CD4-positive, alpha-beta T cell treated with Interleukin-4 for 1 hour (primary cell): ENCODE measurements at places on chromosomes 1 and 21.

DNA sequence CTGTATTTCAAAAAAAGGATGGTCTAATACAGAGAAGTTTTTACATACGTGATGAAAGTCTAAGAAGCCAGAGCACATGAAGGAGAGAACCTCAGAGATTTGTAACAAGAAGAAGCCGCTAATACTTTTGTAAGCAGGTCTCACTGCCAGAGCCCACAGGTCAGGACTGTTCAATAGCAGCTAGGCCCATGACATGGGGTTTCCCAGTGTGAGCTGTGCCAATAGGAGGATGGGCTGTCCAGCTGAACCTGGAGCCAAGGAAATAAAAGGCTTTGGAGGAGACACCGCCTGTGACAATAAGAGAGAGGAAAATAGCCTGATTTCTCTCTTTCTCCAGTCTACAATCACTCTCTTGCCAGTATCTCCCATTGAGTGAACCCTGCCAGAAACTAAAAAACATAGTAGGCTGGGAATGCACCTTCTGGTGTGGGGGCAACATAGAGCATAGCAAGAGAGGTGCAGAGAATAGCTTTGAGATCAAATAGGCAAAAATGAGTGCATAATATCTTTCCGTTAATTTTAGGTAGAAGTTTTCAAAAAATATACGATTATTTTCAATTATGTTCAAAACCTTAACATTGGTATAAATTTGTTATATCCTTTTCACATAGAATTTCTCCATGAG lies 360.3 kb downstream of the NEGR1 start:
- no peak for DNase-seq

GRCh38 chr1:205171369-205171768 lies 40.1 kb downstream of the DSTYK start:
- no peak for DNase-seq

GRCh38 chr21:44052830-44053226 lies 40.7 kb downstream of the TRAPPC10 start:
- DNase-seq: no peak

GRCh38 chr1:30311749-30312148 lies 411.6 kb downstream of the MATN1 start:
- no peak for DNase-seq

DNA sequence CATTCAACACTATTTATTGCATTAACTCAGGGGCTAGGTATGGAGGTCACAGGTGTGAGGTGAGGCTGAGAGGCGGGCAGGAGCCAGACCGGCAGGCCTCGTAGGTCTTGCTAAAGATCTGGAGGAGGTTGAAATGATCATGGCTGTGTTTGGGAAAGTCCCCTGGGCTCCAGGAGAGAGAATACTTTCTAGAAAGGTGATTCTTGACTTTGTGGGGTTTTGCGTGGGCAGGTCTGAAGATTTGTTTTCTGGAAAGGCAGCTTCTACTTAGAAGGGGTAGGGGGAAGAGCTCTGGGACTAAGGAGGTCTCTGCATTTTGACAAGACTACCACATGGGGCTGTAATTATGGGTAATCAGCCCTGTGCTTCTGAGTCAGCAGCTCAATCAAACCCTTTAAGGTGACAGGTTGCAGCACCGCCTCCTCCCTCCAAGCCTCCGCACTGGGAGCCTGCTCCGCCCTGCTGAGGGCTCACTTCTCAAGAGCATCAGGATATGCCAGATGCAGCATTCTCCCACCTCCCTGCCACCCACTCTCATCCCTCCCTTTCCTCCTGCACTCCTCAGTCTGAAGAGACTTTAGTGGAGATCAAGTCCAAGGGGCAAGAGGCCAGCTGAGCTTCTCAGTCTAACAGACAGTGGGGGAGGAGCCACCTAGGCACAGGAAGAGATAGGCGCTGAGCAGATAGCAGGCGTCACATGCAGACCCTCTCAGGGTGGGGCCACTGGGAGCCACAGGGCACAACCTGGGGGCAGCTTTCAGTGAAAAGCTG lies 30.5 kb downstream of the SLC30A1 start:
- DNase-seq: no peak

DNA sequence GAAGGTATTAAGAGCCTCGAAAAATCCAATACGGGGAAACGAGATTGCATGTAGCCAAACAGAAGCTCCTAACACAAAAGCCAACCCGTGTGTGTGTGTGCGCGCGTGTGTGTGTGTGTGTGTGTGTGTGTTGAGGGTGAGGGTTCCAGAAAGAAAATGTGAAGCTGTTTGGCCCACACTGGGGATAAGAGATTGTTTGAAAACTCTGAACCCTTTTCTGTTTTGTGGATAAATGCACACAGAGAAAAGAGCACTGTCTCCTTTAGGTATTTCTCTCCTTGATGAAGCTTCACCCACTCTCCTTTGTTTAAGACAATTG lies 1.9 kb downstream of the WLS start:
- DNase-seq: no peak

- DNase-seq: no peak
These were observed 6.0 kb downstream of the KLHDC8A start for GRCh38 chr1:205350691-205351141.

GRCh38 chr1:114009393-114009792 lies 30.1 kb downstream of the OLFML3 start:
- DNase-seq: no peak

- DNase-seq: peak; percentile 65
These were observed 36.9 kb downstream of the UMODL1 start for GRCh38 chr21:42107881-42108553.

DNA sequence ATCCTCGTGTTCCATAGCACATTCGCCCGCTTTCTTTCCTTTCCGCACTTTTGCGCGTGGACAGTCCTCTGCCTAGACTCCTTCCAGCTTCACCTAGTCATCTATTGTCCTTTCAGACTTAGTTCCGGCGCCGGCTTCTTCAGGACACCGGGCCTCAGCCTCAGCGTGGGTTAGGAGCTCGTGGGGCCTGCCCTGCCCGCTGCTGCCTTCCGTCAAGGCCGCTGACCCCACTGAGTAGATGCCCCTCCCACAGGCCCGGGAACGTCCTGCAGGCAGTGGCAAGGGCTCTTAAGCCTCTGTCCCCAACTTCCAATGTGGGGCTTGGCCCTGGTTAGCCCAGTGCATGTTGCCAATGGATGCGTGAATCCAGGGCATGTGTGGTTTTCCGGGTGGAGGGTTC lies 11.4 kb downstream of the DMRTB1 start:
- DNase-seq: no peak

DNA sequence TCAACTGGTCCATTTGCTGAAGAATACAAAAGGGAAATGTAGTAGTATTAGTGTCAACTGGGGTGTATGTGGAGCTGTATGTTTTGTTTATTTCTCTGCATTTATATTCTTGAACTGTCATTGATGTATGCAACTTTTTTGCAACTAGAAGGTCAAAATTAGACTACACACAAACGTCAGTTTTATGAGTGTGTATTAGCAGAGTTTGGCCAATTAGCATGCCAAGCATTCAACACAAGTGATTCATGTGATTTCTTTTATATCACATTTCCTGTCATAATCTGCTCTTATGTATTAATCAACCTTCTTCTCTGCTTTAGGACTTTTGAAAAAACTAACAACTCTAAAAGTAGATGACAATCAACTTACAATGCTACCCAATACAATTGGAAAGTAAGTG lies 211.1 kb downstream of the LRRC40 start:
- DNase-seq: no peak

DNA sequence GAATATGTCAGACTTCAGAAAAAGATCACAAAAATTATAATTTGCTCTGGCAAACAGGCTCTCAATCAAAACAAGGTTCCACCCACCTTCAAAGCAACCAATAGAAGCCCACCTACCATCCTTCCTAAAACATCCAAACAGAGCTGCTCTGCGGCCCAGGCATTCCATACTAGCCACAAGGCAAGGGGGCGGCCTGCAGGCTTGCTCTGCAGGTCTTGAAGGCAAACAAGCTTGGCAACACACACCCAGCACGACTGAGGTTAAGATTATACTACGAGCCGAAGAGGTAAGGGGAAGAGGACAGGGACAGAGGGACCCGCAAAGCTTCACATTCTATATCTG lies 207.3 kb downstream of the SLC45A1 start:
- DNase-seq: peak; percentile 38

- no peak for DNase-seq
These were observed 17.5 kb downstream of the ASAP3 start for GRCh38 chr1:23466423-23466989.

DNA sequence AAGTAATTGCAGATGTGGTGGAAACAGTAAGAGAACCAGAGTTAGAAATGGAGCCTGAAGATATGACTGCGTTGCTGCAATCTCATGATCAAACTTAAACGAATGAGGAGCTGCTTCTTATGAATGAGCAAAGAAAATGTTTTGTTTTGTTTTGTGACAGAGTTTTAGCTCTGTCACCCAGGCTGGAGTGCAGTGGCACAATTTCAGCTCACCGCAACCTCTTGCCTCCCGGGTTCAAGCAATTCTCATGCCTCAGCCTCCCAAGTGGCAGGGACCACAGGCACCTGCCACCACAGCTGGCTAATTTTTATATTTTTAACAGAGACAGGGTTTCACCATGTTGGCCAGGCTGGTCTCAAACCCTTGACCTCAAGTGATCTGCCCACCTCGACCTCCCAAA lies 53.3 kb upstream of the NFASC start:
- no peak for DNase-seq

- DNase-seq: no peak
These were observed 313.4 kb upstream of the FMN2 start for GRCh38 chr1:239778208-239778813.

DNA sequence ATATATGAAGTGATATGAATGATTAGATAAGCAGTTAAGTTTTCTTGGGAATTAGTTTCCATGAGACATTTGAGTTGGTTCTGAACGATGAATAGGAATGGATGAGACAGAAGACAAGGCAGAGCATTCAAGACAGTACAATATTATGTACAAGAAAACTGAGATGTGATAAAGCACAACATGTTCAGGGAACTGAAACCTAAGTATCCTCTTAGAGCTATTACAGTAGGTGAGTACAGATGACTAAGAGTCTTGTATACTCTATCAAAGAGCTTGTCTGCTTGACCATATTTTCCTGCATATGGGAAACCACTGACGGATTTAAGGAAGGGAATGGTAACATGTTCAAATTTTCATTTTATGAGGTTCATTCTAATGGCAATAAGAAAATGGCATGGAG lies 61.6 kb downstream of the NME7 start:
- no peak for DNase-seq

GRCh38 chr1:170049176-170049800 lies 25.2 kb downstream of the KIFAP3 start:
- DNase-seq: no peak

DNA sequence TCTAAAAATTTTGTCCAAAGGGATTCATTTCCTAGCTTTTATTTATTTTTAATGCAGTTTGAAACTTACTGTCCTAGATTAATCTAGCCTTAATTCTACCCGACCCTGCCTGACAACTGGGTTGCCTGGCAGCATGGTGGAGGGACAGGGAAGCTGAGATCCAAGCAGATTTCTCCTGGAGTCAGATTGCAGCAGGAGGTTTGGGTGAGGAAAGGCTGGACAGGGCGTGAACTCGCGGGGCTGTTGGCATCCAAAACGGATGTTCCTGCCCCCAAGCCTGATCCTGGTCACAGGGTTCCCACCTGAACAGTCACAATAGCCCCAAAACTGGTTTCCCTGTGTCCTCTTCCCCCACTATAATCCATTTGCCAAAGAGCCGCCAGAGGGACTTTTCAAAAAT lies 23.2 kb downstream of the TCEA3 start:
- DNase-seq: no peak

DNA sequence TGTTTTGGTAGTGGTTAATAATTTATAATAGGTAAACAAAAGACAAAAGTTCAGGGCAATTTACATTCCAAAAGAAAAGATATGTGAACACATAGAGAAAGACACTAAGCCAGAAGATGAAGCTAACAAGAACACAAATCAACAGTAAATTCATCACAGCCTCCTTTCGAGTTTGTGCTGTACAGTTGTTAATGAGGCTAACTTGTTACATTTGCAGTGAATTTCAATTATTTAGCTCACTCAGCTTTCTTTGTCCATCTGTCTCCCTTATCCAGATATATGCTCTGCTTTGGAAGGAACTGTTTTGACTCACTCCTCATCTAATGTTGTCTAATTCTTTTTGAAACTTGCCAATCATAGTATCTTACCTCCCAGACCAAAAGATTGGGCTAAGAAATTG lies 423.3 kb upstream of the OLFM3 start:
- DNase-seq: no peak

DNA sequence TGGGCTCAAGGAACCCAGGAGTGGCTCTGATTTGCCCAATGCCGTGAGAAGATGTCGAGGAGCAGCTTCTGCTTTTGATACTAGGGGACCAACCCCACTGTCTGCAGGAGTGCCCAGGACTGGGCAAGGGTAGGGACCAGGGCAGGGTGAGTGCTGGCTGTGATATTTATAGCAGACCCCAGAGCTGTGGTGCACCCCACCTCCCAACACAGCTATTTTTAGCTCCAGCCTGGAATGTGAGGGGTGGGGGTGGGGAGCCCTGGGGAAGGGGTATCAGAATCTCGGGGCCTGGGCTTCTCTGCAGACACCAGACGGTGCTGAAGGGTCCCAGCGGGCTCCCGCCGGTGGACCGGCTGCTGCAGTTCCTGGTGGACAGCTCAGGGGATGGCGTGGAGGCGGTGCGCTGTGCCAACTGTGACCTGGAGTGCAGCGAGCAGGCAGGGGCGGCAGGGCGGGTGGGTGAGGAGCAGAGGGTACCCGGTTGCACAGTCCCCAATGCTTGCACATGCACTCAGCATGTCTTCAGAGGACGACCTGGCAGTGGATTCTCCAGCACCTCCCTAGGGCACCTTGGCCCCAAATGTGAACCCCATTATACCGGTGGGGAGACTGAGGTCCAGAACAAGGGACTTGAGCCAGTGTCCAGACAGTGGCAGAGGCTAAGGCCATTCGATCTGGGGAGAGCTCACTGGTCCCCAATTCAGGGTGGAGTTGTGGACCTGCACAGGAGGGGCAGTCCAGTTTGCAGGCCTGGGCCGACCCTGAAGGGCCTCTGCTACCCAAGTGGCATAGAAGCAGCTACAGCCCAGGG lies 1.4 kb downstream of the RNF207 start:
- no peak for DNase-seq

DNA sequence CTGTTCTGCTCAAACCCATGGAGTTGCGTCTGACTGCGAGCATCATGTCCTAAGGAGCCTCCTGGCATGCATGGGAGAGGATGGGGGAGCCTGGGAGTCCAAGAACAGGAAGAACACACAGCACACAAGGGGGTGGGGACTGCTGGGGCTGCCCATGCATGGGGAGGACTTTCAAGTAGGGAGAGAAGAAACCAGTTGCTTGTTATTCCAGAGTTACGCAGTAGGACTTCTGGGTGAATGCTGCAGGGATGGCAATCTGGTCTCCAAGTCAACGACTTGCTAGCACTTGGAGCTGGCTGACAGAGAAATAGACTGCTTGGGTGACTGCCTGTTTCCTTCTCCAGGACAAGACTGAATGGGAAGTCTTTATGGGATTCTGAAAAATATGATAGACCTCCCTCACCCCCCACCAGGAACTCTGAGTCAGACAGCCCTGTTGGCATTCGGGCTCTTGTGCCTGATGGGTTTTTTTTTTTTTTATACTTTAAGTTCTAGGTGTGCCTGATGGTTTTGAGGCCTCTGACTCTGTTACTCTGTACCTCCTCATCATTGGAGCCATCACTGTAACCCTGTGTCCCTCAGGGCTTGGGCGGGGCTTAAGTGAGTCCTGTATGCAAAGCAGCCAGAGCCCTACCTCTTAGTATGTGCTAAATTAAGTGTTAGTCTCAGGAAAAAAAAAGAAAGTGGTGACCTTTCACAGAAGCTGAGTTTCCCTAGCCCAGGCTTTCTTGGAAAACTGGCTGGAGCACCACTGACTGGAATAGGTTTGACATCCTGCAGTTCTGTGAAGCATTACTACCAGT lies 30.3 kb downstream of the MAP3K21 start:
- no peak for DNase-seq

GRCh38 chr1:156391366-156391677 lies 22.3 kb downstream of the RHBG start:
- no peak for DNase-seq
